ENCODE measurements at places on chromosomes 12 and 14.

GRCh38 chr12:22682663-22683062 lies 57.7 kb downstream of the ETNK1 start:
- no peak for DNase-seq

GRCh38 chr14:33834466-33835260 lies 116.2 kb downstream of the EGLN3 start:
- DNase-seq = no peak

DNA sequence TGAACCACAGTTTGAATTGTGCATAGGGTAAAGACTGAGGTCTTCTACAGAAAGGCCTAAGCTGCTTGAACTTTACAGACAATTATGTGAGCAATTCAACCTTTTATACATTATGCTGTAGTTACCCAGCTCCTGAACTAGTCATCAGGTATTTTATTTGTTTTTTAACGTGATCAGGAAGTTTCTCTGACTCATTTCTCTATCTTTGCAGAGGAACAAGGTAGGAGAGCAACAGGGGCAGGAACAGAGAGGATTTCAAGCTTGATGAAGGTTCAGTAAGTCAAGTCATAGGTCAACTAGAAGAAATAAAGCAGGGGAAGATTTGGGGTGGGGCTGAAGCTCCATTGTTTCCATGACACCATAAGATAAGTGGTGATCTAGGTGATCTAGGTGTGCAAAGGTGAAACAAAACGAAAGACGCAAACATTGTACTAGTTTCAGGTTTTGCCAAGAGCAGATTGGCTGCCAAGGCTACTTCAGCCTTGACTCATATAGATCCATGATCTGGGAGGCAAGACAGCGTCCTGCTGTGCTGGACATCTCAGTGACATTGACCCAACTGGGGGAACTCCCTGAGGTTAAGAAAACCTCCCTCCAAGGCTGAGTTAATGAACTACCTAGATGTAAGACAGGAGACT lies 198.1 kb downstream of the DAD1 start:
- no peak for DNase-seq

DNA sequence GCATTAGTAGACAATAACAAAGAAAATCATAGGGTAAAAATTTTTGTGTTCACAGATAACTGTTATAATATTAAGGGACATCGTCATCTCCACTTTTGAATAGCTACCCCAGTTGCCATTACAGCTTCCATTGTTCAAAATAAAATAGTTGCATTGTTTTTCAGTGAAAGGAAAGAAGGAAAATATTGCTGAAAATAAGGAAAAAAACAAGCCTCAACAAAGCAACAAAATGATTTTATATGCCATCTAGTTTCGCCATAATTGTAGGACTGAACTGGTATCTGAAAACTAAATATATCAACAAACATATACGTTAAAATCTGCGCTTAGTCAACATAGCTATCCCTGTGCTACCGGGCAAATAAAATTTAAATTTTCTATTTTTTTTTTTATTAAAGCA lies 3.3 kb downstream of the CDK17 start:
- DNase-seq = no peak

DNA sequence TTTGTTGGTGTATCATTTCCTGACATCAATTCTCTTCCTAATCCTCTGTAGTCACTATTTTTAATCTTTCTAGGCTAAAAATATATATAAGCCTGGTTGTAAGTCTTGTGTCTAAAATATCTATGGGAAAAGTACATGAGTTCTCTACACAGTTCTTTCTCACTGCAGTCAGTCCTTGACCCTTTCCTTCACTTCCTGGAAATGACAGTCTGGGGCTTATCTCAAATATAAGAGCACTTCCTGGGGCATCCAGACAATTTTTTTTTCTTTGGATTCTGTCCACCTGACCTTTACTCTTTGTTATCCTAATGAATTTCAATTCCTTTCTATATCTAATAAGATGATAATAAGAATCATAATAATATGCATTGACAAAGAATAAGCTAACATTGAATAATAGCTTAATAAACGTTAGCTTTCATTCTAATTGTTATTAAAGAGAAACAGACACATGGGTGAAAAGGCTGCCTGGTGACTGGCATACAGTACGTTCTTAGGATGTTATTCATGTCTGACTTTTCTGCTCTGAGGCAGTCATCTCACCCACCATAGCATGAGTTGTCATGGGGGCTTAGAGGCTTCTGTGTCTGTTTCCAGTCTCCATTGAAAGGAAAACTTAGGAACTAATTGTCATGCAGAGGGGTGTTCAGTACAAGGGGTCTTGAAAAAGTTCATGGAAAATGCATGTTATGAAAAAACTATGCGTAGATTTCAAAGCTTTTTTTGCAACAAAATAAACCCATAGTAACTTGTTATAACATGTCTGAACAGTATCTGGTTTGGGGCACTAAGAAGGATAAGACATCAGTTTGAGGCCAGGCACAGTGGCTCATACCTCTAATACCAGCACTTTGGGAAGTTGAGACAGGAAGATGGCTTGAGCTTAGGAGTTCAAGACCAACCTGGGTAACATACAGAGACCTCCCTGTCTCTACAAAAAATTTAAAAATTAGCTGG lies 66.2 kb upstream of the DNM1L start:
- no peak for DNase-seq

- peak; percentile 36 for DNase-seq
Measured at GRCh38 chr14:105336477-105337287, 22.1 kb downstream of the PACS2 start.

GRCh38 chr12:127716166-127716565 lies 550.8 kb upstream of the TMEM132C start:
- no peak for DNase-seq

- no peak for DNase-seq
Measured at GRCh38 chr12:70180130-70180529, 63.1 kb upstream of the CNOT2 start.

GRCh38 chr12:89162589-89163261 lies 189.6 kb downstream of the DUSP6 start:
- no peak for DNase-seq

DNA sequence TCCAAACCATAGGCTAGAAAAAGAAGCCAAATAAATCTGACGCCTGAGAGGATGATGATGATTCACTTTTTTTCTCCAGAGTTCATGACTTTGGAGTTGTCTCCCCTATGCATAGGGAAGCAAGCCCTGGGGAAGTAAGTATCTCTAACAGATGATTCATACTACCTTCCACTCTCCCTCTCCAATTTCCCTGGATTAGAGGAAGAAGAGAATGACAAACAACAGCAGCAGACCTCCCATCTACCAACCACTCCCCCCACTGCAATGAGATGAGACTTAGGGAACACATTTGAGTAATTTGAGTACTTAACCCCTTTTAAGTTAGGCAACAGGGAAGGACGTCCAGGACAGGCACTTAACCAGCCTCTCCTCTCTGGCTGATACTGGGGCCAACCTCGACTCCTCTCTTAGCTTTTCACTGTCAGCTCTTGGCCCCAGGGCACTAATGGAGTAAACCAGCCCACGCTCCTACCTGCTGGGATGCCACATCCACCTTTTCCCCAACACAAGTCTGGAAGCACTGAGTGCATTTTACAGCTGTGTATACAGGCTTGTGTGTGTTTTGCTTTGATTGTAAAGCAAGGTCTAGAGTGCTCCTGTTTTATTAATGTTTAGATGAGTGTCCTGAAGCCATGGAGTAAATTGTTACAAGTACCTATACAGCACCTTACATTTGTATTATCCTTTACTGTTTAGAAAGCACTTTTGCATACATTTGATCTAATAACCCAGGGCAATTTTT lies 180.7 kb downstream of the PHLDA1 start:
- no peak for DNase-seq

DNA sequence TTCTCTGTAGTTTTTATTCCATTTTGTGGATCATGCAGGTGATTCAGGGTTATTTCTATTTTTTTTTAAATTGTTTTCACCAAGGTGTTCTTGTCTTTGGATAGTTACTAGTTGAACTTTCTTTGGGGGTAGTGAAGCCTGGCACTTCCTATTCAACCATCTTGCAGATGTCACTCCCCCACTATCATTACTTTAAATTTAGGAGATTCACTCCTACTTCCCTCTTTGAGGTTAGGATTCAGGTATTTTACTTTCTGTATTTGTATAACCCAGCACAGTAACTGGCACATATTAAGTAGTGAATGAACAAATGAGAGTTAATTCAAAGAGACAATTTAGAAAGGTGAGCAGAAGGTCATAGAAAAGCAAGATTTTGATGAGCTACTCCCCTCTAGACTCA lies 255.6 kb downstream of the ATP23 start:
- DNase-seq = no peak

GRCh38 chr12:129571901-129572494 lies 331.8 kb downstream of the TMEM132D start:
- DNase-seq = no peak

GRCh38 chr12:6773590-6774351 lies 1.5 kb downstream of the LAG3 start:
- no peak for DNase-seq

- DNase-seq = no peak
Measured at GRCh38 chr12:76495556-76495955, 64.0 kb downstream of the OSBPL8 start.

GRCh38 chr14:58598804-58599525 lies 38.8 kb upstream of the DACT1 start:
- DNase-seq = no peak

DNA sequence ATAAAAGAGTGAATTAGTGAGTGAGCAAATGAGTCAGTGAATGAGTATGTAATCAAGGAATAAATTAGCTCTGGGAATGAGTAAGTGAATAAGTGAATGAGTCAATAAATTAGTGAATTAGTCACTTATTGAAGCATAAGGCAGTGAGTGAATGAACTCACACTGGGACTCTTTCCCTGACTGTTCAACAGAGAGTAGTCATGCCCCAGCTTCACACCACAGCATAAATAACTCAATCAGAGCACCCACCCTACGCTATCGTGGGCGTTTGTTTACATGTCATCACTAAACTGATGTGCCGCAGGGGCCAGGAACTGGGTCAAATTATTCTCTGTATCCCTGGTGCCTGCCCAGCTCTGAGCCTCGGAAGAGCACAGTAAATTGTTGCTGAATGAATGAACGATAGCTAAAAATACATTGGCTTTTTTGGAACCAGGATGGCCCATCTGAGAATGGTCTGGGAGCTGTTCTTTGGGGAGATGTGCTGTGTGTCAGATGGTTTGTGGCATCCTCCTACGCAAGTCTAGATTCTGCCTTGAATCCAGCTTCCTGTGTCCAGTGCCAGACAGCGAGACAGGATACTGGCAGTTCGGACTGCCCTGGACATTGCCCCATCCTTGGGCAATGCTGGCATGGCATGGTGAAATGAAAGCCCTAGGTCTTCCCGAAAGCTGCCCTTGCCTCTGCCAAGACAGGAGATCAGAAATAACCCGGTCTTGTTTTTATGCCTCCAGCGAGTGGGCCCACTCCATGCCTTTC lies 98.0 kb upstream of the RTL1 start:
- no peak for DNase-seq

GRCh38 chr12:111201036-111201435 lies 167.9 kb downstream of the PHETA1 start:
- peak; percentile 64 for DNase-seq

DNA sequence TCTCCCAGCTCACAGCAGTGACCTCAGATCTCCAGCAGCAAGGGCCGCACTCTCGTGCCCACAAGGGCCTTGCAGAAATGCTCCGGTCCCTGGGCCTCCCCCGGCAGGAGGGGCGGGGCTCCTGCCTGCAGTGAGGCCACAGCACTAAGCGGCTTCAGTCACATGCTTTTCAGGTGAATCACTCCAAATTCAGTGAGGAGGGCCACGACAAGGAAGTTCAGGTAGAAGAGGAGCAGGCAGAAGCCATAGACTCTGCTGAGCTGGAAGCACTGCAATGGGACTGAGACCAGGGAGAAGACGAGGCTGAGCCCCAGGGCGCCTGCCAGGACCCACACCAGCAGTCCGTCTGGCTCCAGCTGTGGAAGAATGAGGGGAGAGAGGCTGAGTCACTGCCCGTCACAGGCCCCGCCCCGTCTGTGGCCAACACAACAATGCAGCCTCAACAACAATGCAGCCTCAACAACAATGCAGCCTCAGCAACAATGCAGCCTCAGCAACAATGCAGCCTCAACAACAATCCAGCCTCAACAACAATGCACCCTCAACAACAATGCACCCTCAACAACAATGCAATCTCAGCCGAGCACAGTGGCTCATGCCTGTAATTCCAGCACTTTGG lies 35.2 kb downstream of the SLC8B1 start:
- DNase-seq = no peak

DNA sequence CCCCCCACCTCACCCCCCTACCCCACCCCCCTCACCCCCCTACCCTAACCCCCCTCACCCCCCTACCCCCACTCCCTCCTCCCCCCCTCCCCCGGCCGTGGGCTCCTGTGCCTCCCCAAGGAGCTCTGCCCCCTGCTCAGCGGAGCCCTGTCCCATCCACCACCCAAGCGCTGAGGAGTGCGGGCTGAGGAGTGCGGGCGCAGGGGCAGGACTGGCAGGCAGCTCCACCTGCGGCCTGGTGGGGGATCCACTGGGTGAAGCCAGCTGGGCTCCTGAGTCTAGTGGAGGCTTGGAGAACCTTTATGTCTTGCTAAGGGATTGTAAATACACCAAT lies 2.3 kb upstream of the JPH4 start:
- no peak for DNase-seq

DNA sequence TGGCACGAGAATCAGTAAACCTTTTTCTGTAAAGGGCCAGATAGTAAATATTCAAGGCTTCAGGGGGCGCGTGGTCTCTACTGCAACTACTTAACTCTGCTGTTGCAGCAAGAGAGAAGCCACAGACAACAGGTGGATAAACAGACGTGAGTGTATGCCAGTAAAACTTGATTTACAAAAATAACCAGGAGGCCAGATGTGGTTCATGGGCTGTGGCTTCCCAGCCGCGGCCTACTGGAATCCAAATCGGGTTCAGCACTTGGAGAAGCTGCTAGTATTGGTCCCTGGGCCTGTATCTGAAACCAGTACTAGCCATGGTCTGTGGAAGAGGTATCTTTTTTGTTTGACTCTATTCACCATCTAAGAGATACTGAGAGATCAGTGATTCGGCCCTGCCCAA lies 13.3 kb downstream of the PPP2R5C start:
- peak; percentile 73 for DNase-seq

DNA sequence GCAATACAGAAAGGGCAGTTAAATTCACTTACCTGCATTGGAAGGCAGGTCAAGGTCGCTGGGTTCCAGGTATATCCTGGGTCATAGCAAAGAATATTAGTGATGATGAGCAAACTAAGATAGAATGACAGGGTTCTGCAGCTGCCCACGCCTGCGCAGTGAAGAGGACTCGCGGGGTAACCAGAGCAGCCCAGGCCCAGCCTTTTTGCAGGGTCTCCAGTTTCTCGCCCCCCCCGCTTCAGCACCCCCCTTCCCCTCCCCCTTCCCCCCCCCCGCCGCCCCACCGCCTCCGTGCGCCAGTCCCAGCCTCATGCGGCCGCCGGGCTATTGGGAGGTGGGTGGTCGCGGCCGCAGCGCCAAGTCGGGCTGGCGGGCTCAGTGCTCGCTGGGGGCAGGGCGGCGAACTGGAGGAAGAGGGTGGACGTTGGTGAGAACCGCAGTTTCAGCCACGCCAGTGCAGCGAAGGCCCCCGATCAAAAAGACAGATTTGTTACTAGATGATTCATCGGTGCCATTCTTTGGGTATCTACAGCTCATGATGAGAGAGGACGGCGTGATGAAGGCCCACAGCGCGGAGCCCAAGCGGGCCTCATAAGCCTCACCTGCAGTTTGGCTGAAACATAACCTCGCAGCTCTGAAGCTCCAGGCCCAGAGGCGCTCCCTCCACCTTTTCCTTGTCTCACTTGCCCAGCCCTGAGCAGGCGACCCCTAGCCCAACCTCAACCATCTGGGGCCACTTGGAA lies 20.2 kb downstream of the SLC2A3 start:
- DNase-seq = no peak
